Panc1 (cell line): ENCODE measurements at places on chromosomes 7 and 10. TPM values are rescaled to one million over a fixed set of nuclear protein-coding genes. Genes with fewer than 3 reads are reported as not detected.

SHH gene
- 22.9 TPM for total RNA-seq

- DNase-seq, result no peak
These were observed 96.5 kb upstream of the NAMPT start for GRCh38 chr7:106381252-106381651.

DNA sequence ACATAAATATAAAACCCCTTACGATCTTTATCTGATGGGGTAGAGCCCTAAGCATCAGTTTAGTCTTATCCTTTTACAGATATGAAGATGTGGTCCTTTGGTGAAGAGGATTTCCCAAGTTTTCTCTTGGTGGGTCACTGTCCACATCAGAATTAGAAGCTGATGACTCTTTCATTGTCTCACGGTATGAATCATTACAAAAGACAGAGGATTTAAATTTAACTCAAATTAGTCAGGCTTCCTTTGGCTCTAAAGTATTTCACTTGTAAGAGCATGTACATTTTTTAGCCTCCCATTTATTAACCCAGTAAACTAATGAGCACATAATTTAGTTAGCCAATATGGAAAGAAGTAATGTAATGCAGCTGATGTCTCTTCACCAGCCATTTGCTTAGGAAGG is 49.9 kb upstream of the TMEM26 start:
- no peak for DNase-seq

MSRB2 gene
- 10.7 TPM for total RNA-seq

PEX1 gene
- total RNA-seq, result 13.9 TPM

CPN1 gene
- not detected for total RNA-seq

CHCHD3 gene
- 109 TPM for total RNA-seq

PPP1R17 gene
- total RNA-seq, result not detected

DNA sequence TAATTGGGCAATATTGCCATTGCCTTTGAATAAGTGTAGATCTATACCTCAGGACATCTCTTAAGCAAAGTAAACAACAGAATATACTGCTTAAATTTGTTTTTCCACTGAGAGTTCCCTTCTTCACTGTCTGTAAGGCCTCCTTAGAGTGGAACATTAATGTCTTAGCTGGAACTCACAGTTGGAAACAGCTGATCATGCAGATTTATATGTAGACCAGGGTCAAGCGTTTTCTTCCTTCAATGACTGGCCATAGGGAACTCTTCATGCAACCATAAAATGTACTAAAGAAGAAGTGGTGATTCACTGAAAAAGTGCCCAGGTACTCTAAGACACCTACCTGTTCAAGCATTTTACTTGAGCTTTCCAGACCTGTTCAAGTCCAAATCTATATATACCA is 18.3 kb upstream of the TBX20 start:
- DNase-seq, result no peak

KEL gene
- 0.44 TPM for total RNA-seq

SLC26A5 gene
- not detected for total RNA-seq

- DNase-seq, result peak; percentile 8
These were observed 196.3 kb downstream of the JCAD start for GRCh38 chr10:29862923-29863614.

GRCh38 chr10:100509241-100509840 is 10.3 kb downstream of the SEC31B start:
- DNase-seq, result no peak

PDK4 gene
- total RNA-seq, result 1.4 TPM

CYP2C19 gene
- total RNA-seq, result 0.15 TPM

DNA sequence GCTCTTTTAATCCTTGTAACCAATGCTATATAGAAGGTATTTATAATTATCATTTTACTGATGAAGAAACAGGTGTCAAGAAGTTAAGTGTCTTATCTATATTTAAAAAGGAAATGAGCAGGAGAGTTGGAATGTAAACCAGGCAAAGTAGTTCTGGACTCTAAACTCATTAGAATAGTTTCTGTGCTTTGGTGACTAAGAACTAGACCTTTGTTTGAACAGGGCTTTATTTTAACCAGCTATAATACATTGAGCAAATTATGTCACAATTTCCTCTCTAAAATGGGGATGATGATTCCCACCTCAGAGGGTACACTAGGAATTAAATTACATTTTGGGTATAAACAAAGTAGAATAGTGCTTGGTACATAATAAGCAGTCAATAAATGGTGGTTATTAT is 236.0 kb downstream of the MAGI2 start:
- no peak for DNase-seq

DNA sequence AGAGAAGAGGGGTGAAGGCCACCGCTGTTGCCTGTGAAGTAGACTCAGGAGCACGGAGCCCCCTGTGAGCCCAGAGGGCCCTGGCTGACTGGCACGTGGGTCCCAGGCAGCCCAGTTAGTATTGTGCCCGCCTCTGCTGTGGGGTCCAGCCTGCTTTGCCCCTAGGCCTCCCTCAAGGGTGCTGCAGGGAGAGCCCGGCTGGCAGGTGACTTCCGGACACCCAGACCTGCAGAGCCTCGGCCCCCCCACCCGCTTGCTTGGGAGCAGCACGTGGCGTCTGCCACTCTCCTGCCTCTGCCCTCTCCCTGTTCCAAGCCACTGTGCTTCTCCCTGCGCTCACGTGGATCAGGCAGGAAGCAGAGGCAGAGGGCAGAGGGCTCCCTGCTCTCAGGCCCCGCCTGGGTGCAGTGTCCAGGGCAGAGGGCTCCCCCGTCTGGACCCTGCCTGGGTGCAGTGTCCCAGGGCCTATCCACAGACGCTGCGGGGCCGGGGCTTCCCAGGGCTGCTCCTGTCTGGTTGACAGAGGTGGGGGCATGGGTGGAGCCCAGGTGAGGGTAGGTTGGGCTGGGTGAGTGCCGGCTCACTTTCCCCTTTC is 88.4 kb downstream of the DNAJB6 start:
- DNase-seq, result no peak

FXYD4 gene
- total RNA-seq, result not detected

NDUFA5 gene
- total RNA-seq, result 53.4 TPM

GFRA1 gene
- 0.10 TPM for total RNA-seq

AKR1E2 gene
- 4.7 TPM for total RNA-seq

DNA sequence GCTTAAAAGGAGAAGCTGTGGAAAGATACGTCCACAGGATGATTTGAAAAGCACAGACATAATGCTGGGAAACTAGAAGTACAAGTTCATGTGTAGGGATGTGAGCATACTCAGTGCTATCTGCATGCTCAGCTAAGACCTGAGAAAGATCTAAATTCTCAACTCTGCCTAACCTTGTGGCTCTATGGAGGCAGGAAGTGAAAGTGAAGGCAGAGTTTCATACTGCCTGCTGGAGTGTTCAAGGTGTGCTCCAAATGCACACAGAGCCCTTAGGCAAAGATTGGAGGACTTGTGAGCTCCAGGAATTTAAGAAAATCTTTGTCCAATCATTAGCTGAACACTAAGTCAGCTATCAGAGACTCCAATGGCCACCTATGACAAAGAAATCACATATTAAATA is 190.9 kb downstream of the RNLS start:
- DNase-seq, result no peak

TUBAL3 gene
- total RNA-seq, result not detected

GPR37 gene
- total RNA-seq, result 1.3 TPM

SLC18A3 gene
- not detected for total RNA-seq

DNA sequence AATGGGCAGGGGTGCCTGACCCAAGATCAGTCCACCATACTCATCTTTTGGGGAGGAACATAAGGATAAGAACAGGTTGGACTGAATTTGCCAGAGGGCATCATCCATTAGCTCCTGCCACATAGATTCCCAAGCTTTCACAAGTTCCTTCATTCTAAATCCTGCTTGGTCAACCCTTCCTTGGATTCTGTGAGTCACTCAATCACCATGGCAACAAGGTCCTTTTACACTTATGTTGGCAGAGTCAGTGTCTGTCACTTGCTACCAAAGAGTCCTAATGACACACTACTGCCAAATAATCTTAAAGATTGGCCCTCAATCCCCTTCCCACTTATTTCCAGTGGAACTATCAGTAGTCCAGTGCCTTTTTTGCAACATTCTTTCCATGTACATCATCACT is 5.0 kb upstream of the LGI1 start:
- peak; percentile 42 for DNase-seq

SPDYE6 gene
- not detected for total RNA-seq

TDRD1 gene
- not detected for total RNA-seq

SMKR1 gene
- total RNA-seq, result 1.4 TPM

GRCh38 chr10:15360566-15360965 is 10.5 kb downstream of the FAM171A1 start:
- no peak for DNase-seq

MSS51 gene
- 2.3 TPM for total RNA-seq

FAM131B gene
- 1.5 TPM for total RNA-seq

UPF2 gene
- 19.1 TPM for total RNA-seq

DNA sequence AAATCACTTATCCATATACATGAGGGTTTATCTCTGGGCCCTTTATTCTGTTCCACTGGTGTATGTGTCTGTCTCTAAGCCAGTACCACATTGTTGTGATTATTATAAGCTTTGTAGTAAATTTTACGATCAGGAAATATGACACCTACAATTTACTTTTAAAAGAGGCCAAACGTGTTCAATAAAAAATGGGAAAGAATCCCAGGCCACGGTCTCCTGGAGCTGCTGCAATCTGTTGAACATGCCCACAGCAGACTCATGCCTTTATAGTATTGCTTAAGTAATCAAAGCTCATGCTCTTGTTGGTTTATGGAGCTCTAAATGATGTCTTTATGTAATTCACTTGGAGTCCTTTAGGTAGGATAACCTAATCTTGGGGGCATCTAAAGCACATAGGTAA is 273.0 kb downstream of the ZMYND11 start:
- no peak for DNase-seq

DNA sequence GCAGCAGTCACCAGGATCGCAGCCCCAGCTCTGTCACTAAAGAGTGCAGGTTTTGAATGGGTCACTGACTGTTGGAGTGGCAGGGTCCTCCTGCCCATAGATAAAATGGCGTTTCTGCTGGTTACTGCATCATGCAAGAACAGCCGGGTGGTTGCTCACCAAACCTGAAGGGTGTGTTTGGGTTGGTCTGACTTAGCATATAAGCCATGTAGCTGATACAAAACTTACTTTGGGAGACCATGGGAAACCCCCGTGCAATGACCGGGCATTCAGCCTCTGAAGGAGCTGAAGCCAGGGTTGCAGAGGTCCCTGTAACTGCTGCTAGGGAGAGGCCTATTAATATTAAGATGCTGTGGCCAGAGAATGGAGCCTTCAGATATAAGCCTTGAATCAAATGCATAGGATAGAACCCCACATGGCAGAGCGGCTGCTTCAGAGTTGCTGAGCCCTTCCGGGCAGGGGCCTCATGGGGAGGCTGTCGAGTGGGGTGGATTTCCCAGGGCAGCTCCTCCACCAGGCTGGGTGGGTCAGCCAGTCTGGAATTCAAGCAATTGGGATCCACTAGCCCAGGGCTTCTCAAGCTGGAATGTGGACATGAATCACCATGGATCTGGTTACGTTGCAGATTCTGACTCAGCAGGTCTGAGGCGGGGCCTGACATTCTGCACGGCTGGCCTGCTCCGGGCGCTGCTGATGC is 70.9 kb upstream of the CTBP2 start:
- DNase-seq, result no peak

DEPP1 gene
- total RNA-seq, result 16.6 TPM

- DNase-seq, result no peak
These were observed 138.9 kb downstream of the GRK5 start for GRCh38 chr10:119346095-119346832.

DNA sequence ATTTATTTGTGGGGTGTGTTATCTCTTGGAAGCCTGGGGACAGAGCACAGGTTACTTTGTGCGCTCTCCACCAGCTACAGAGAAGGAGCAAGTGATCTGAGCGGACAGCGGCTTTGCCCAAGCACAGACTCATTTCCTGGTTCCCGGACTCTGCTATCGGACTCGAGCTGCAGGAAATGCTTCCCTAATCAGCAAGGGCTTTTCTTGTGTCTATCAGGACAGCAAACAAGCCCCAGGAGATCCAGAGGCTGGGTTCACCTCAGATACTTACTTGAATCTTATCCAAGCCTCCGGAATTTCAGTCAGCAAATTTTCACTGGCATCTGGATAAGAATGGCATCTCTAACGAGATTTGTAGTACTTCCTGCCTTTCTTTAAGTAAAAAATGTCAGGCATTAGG is 27.8 kb downstream of the MRC1 start:
- no peak for DNase-seq

C10orf90 gene
- total RNA-seq, result 0.67 TPM

DNA sequence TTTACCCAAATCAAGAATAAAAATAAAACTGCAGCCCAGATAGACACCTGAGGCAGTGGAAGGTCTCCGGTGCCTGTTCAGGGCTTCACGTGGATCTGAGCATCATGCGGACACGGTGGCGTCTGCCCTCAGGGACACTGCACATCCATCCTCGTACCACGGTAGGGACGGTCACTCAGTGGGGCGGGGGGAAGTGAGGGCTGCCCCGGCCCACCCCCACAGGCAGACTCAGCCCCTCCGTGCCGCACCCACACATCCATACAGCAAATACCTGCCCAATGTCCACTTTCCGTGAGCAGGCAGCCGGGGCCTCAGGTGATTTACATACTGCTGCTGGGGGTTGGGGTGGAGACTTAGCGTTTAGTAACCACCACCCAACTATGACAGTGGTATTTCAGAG is 207.8 kb downstream of the DIP2C start:
- no peak for DNase-seq

GRCh38 chr7:7114575-7115291 is 67.6 kb upstream of the C1GALT1 start:
- no peak for DNase-seq

AOAH gene
- total RNA-seq, result 0.31 TPM

DNA sequence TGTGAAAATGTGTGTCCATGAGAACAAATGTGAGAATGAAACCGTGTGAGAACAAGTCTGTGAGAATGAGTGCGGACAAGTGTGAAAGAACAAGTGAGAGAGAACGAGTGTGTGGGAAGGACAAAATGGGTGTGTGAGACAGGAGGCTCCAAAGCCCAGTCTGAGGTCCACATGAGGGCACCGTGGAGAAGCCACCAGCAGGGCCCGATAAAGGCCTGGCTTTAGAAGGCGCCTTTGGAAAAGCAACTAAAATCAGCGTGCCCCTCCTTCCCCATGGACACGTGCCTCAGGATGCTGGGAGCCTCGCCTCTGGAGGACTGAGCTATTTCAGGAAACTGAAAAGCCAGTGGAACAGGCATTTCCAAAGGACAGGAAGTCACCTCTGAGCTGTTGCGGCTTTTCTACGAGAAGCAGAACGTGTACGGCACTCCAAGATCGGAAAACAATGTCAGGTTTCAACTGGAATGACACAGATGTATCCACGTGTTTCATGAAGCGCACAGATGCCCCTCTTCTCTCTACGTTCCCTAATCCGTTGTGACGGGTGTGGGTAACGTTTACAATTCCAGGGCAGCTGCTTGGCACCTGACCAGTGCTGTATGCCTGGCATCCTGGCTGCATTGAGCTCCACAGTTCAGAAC is 46.4 kb downstream of the ESYT2 start:
- DNase-seq, result peak; percentile 5

DNA sequence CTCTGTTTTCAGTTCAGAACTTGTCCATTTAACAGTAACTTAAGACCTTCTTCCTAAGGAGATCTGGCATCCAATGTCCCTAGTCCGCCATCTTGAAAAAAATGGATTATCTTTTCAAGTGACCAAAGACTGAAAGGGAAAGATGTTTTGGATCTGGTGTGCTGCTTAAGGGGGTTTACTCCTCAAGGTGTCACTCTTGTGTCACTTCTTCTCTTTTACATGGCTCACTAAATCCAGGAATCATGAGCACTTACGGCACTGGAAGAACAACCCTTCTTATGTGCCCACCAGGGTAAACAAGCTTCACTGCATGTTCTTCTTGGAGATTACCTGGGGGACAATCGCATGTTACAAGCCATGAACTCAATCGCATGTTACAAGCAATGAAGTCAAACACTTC is 43.7 kb downstream of the ANXA8 start:
- DNase-seq, result no peak

FKBP6 gene
- not detected for total RNA-seq
